SW 1271 (cell line): ENCODE measurements at places on chromosomes 3 and 15.

DNA sequence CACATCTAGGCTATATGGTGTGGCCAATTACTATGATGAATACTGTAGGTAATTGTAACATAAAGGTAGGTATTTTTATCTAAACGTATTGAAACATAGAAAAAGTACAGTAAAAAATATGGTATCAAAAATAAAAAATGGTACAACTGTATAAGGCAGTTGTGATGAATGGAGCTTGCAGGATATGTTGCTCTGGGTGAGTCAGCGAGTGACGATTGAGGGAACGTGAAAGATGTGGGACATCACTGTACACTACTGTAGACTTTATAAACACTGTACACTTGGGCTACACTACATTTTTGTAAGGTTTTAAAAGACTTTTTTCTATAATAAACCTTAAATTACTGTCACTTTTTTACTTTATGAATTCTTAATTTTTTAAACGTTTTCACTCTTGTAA is 10.3 kb downstream of the CTNNB1 start:
- DNase-seq = no peak

- DNase-seq = no peak
Measured at GRCh38 chr3:12132881-12133280, 25.8 kb downstream of the TIMP4 start.

GRCh38 chr3:194810076-194810475 is 124.4 kb downstream of the FAM43A start:
- DNase-seq = no peak

- DNase-seq = no peak
Measured at GRCh38 chr3:182636646-182637045, 156.7 kb upstream of the ATP11B start.

GRCh38 chr3:31248563-31248992 is 284.1 kb upstream of the STT3B start:
- no peak for DNase-seq

DNA sequence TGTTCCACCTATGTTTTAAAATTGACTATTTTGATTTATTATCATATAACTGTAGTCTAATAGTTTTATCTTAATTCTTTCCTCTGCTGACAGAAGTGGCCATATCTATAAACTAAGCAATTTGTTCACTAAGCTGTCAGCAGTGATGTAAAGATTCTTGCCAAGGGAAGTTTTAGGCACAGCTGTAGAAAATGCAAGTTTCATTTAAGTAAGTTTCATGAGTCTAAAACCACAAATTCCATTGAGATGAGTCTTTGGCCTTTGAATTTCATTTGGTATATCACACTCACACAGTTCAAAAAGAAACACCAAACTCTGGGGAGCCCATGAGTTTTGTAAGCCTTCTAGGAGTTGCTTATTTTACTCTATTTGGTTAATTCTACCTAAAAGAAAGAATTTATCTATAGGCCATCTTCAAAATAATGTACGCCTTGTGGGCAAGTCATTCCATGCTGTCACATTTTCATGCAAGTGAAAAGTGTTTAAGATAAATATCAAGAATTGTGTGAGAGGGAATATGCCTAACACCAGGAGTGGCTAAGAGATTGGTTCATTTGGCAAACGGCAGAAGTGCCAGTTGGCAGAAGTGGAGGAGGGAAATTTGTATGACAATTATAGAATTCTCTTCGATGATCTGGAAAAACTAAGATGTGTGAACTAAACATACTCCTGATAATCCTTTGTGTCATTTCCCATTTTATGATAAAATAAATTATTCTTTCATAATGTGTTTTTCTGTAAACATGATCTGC is 292.9 kb downstream of the ZIC4 start:
- DNase-seq = peak; percentile 5

- no peak for DNase-seq
Measured at GRCh38 chr15:49815950-49816349, 195.1 kb downstream of the DTWD1 start.

DNA sequence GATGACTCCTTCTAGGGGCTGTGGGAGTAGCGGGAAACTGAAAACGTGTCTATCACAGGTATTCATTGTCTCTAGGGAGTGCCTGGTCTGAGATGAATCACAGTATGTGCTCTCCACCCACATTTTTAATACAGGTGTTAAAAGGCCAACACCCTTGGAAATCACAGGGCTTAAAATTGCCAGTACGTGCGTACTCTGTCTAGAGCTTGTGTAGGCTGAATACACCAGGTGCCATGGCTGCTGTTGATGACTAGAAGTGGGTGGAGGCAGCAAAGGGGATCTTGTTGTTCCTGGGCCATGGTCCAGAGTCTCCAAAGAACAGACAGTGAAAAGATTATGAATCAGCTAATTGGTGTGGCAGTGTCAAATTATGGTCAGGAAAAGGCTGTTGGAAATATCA is 35.1 kb upstream of the P3H2 start:
- no peak for DNase-seq

DNA sequence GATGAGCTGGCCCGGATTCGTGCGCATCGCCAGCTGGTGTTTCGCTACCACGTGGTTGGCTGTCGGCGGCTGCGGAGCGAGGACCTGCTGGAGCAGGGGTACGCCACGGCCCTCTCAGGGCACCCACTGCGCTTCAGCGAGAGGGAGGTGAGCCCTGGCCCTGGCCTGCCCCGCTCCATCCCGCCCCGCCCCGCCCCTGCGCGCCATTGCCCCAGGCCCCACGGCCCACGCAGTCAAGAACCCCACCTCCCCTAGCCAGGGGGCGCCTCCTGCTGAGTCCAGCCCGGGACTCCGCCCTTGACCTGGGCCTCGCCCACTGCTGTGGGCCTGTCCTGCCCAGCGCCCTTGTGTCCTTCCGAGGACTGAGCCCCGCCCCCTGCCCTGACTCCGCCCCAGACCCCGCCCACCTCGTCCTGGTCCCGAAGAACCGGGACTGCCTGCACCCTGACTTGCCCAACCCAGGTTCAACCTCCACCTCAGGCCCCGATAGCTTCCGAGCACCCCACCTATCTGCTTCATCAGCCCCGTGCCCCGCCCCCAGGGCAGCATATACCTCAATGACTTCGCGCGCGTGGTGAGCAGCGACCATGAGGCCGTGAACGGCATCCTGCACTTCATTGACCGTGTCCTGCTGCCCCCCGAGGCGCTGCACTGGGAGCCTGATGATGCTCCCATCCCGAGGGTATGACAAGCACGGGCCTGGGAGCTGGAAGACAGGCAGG is 14.8 kb downstream of the NT5DC2 start:
- no peak for DNase-seq

DNA sequence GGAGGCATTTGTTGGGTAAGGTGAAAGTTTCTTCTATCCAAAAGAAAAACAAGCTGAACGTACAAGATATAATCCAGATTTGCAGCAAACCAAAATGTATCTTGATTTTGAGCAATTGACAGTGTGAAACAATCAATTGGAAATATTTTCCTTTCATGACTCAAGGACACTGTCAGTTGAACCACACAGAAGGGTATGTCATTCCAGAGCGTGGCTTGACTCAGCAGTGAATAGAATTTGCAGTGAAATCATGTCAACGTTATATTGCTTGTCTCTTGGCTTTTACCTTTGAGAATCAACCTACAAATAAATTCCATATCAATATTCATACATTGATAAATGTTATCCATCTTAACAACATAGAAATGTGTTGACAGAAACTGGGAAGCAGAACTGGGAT is 78.2 kb downstream of the TM2D3 start:
- no peak for DNase-seq

DNA sequence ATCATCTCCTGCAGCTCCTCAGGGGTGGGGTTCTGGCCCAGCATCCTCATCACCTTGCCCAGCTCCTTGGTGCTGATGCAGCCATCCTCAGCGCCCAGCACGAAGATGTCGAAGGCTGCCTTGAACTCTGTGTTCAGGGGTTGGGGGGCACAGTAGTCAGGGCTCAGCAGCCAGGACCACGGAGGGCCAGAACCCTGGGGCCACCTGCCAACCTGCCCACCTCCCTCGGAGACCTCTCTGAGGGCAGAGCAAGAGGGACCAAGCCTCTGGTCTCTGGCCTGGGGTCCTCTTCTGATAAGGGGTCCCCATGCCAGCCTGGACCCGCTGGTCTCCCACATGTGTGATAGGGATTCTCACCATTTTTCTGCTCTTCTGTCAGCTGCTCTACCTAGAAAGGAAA is 1.7 kb downstream of the TNNC1 start:
- DNase-seq = no peak

DNA sequence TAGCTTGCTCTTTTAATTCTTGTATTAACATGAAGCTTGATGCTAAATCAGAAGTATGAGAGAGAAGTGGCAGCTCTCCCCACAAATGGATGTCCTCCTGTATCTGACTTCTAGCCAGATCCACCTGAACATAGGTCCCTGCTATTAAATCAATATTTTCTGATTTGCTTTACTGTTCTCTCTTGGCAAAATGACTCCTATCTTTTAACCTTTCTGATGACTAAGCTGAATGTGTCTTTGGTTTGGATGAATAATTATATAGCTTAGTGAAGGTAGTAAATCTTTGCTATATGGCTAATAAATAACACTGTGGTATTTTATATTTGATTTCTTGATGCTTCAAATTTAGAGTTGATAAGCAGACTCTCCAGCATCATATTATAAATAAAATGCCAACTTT is 28.3 kb upstream of the ARL14 start:
- DNase-seq = no peak

DNA sequence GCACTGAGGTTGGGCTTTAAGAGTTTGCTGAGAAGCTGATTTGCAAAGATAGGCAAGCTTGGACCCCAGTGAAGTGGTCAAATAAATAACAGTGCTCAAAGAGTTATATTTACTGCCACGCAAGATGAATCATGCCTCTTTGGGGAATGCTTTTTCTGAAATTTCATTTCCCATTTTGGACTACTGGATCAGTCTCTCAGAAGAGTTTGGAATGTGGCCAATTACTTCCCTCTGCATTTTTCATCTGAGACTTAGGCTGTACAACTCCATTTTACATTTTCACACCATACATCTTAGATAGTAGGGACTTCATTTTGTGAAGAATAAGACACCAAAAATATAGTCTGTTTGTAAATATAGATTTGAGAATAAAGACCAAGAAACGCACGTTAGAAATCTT is 419.7 kb downstream of the FGF12 start:
- no peak for DNase-seq

DNA sequence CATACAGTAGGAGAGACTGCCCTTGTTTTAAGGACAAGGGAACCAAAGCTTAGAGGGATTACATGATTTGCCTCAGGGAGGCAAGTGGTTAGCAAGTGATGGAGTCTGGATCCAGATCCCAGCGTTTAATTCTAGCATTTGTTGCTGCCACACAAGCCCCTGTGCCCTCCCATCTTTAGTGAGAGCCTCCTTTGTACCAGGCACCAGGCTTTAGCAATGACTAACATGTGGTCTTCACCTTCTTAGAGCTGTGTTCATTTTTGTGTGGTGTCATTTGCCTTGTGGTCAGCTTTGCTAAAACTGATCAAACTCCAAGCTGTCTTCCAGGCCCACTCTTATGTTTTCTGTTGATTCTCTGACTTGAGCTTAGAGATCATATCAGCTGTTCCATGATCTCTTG is 290.5 kb downstream of the RPLP1 start:
- no peak for DNase-seq

DNA sequence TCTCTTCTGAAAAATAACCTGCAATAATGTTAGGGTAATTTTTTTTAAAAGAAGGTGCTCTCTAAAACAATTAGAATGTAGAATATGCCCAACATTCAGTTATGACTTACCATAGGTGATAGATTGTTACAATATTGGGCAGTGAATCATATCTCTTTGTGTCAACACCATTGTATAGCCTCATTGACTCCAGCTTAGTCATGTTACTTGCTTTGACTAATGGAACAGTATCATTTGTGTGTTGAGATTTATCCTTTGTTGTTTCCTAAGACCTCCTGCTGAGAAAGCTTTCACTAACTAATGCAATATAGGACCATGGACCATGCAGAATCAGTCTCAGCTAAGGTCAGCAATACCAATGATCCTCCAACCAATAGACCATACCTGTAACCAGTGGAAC is 1106.4 kb downstream of the SI start:
- DNase-seq = no peak

- DNase-seq = no peak
Measured at GRCh38 chr3:108157273-108157672, 65.0 kb downstream of the IFT57 start.
